ENCODE measurements at places on chromosomes 7 and 10.

- no peak for DNase-seq
Observed at GRCh38 chr10:97499561-97500296, 1.0 kb downstream of the UBTD1 start.

DNA sequence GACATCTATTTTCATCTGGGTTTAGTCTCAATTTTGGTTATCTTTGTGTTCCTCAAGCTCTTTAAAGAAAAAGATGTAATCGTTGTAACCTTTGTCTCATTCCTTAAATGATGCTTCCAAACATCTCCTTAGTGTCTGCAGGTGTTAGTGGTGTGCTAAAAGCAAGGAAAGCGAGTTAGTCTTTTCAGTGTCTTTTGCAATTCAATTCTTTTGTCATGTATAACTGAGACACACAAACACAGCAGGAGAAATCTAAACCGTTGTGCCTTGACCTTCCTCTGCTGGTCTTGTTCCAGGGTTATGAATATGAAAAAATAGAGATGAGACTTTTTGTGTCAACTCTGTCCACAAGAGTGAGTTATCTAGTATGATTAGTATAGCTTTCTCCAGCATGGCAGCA is 40.7 kb downstream of the PIK3CG start:
- no peak for DNase-seq

- no peak for DNase-seq
Observed at GRCh38 chr7:137546671-137547070, 203.1 kb upstream of the PTN start.

GRCh38 chr10:27258838-27259812 is 18.5 kb upstream of the ACBD5 start:
- no peak for DNase-seq

DNA sequence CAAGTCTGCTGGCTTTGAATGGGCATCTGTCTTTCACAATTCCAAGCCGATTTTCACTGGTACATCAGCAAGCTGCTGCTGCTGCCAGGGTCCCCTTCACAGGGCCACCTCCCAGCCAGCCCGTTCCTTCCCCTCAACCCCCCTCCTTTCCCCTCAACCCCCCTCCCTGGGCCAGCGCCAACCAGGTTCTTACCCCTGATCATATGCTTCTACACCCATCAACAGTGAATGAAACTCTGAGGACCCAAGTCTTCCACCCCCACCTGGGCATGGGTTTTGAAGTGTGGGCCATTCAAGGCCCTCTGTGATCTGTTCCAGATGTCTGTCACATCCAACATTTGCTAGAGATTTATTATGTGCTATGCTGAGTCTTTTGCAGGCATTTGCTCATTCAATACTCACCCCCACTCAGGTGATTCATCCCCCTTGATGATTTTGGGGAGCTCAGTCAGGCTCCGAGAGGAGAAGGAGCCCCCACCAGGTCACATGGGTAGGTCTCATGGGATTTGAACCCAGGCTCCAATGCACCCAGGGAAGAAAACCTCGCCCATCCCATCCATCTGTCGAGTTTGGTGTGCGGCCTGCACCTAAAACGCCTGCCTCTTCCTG is 52.7 kb upstream of the FOXK1 start:
- no peak for DNase-seq

DNA sequence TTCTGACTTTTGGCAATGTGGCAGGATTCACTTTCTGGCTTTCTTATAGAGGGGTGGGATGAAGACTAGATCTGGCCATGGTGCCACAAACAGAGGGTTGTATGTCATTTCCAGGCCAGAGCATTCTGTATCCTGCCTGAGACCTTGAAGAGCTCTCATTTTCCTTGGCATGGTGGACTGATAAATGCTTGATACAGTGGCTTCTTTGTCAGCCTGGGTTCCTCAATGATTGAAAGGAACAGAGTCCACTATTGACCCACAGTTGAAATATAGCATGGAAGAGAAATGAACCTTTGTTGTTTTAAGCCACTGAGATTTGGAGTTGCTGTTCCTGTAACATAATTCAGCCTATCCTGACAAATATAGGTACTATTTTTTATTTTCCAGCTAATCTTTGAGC is 462.7 kb downstream of the SUGCT start:
- no peak for DNase-seq

GRCh38 chr10:30557884-30558283 is 71.7 kb downstream of the LYZL2 start:
- DNase-seq, result no peak

DNA sequence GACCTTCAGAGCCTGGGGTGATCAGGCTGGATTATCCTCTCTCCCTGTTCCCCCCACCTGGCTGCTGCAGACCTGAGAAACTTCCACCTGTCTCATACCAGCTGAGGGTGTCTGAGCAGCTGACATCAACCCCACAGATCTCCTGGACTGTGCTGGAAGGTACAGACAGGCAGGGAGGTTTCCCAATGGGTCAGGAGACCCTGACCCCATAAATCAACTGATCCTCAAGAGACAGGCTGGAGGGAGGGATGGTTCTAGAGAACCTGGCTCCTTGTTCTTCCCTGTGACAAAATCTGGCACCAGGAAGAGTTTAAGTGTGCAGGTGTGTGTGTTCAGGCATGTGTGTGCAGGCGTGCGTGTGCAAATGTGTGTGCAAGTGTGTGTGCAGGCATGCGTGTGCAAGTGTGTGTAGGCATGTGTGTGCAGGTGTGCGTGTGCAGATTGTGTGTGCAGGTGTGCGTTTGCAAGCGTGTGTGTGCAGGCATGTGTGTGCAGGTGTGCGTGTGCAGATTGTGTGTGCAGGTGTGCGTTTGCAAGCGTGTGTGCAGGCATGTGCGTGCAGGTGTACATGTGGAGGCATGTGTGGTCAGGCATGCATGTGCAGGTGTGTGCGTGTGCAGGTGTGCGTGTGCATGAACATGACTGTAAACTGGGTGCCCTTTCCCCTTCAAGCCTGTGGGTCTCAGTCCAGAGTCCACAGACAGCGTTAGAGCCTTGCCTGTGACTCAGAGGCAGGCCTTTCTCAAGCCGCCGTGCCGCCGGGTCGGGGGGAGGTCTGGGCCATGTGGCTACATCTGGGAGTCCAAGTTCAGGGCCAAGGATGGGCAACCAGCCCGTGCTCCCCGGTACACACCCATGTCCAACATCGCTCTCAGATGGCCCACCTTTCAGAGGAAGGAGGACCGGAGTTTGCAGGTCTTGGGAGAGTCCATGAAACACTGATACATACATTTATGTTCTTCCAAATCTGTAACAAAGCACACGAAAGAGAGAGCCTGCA is 50.1 kb upstream of the ELN start:
- DNase-seq, result no peak

- no peak for DNase-seq
Observed at GRCh38 chr7:72092769-72093168, 319.4 kb downstream of the CALN1 start.

DNA sequence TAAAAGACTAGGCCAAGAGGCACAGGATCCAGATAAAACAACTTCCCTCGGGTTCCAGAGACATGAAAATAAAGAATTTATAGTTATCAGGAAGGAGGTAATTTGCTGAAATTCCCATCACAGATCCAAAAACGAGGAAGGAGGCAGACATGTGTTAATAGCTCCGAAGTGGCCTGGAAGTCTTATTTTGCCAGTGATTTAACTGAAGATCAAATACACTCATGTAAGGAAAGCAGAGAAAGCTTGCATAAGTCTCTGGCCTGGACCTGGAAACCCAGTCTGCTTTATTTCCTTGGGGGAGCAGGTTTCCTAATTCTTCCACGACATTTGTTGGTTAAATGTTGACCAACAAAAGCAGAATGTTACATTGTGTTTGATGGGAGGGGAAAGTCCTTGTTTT is 498.7 kb upstream of the C7orf33 start:
- DNase-seq, result no peak

- DNase-seq, result no peak
Observed at GRCh38 chr7:4738711-4739527, 36.5 kb upstream of the AP5Z1 start.

- DNase-seq, result no peak
Observed at GRCh38 chr7:91046322-91047089, 217.7 kb upstream of the FZD1 start.

DNA sequence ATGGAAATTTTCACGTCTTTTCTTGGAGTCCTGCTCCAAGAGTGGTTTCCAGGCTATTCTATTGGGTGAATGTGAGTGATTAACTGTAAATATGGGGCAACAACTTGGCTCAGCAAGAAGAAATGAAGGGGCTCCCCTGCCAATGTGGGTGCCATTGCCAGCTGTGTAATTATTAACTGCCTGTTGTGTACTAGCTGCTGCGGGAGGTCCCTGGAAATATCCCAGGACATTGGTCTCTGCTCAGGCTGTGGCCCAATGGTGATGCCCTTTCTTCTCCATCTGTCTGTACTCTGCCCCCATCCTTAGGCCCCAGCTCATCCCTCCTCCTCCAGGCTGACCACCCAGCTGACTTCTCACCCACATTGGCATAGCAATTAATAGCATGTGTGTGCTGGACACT is 29.4 kb downstream of the NPTX2 start:
- DNase-seq, result no peak

DNA sequence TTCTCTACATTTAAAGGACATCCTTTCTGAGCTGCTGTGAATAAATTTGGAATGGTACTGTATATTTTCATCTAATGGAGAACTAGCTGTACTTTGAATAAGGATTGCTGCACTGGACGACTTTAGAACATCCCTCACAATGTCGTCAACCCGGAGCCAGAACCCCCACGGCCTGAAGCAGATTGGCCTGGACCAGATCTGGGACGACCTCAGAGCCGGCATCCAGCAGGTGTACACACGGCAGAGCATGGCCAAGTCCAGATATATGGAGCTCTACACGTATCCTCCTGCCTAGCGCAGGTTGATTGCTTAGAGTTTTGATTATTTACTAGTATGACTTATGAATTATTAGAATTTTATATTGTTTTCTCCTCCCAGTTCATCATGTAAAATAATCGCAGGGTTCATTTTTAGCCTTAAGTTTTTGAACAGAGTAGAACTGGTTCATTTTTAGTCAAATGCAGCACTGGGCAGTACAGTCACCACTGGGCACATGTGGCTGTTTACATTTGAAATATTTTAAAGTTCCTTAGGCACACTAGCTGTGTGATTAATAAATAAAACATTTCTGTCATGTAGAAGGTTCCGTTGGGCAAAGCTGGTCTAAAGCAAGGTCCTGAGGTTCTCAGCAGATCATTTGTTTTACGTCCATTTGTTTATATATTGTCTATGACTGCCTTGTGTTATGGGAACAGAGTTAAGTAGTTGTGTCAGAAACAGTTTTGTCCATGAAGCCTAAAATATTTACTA is 31.5 kb downstream of the CUL1 start:
- DNase-seq, result no peak

Data from glomerular endothelial cell (primary cell).